ENCODE measurements at places on chromosomes 7 and 10. TPM values are rescaled to one million over a fixed set of nuclear protein-coding genes. Genes with fewer than 3 reads are reported as not detected.

FFAR4 gene
- not detected for polyA plus RNA-seq

CPEB3 gene
- polyA plus RNA-seq, result 1.9 TPM

FOXP2 gene
- polyA plus RNA-seq, result not detected

TAS2R5 gene
- not detected for polyA plus RNA-seq

NXPH1 gene
- not detected for polyA plus RNA-seq

SEMA3C gene
- polyA plus RNA-seq, result not detected

MUC12 gene
- polyA plus RNA-seq, result not detected

CFAP70 gene
- polyA plus RNA-seq, result 0.09 TPM

TMEM26 gene
- not detected for polyA plus RNA-seq

NUDT5 gene
- polyA plus RNA-seq, result 41.6 TPM

AZGP1 gene
- not detected for polyA plus RNA-seq

TRIM73 gene
- polyA plus RNA-seq, result 0.66 TPM

GDF2 gene
- polyA plus RNA-seq, result not detected

DLX5 gene
- polyA plus RNA-seq, result not detected

OPN1SW gene
- not detected for polyA plus RNA-seq

CPA4 gene
- polyA plus RNA-seq, result not detected

ODAD2 gene
- not detected for polyA plus RNA-seq

CTAGE6 gene
- 0.32 TPM for polyA plus RNA-seq

ANKRD30A gene
- not detected for polyA plus RNA-seq

CRCP gene
- 34.6 TPM for polyA plus RNA-seq

CASTOR2 gene
- polyA plus RNA-seq, result 0.22 TPM

All from naive B cell (primary cell).